WERI-Rb-1 (cell line): ENCODE measurements at places on chromosomes 11 and 22.
A peak's percentile ranks its signal among the peaks of the same experiment; 100 is the strongest.

GRCh38 chr11:125020342-125020741 lies 42.8 kb upstream of the SLC37A2 start:
- DNase-seq: no peak

DNA sequence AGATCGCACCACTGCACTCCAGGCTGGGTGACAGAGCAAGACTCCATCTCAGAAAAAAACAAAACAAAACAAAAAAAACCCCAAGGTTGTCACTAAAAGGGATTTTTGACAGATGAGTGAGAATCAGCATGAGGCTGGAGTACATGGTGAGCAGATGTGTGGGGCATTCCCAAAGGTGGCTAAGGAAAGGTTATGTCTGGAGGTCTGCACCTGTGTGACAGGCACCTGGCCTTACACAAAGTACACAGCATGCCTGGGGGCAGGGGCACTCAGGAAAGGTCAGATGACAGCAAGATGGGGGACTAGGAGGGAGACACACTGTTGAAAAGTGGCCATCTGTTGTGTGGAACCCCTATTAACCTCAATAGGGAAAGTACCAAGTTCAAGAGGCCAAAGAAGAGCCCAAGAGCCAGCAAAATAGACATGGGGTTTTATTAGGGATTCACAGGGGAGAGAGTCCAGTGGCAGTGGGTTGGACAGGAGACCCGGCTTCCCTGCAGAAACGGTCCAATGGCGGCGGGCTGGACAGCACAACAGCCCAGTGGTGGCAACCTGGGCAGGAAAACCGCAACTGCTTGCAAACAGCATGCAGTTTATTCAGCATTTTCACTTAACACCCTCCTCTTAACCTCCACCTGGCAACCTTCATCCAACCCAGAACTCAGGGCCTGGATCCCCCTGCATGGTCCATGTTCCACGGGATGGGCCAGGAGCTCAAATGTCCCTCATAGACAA lies 101.1 kb downstream of the MICAL2 start:
- DNase-seq: no peak

GRCh38 chr11:104705490-104706190 lies 192.6 kb downstream of the CASP12 start:
- no peak for DNase-seq

DNA sequence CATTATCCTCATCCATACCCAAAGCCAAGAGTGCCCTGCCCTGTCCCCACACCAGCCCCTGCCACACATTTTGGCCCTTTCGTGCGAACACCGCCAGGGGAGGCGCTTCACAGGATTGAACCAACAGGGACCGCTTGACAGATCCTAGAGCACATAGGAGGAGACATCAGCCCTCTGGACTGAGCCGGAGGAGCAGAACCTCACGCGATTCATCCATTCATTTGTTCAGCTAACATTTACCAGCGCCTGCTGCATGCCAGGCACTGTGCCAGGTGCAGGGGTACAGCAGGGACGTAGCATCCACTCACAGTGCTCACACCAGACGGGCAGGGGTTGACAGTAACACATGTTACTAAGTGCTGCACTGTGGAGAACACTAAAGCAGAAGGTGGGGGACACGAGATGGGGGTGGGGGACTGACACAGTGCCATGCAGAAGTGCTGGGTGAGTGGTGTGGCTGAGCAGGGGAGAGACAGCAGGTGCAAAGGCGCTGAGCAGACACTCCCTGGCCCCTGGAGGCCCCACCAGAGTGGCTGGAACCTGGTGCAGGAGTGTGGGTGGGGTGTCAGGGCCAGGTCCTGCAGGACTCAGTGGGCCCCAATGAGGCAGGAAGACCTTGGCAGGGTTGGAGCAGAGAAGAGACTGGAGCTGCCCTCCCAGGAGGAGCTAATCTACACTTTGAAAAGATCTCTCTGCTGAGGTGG lies 3.4 kb downstream of the GNAZ start:
- no peak for DNase-seq

- DNase-seq: no peak
Measured at GRCh38 chr11:29306527-29306926, 710.3 kb downstream of the KCNA4 start.

GRCh38 chr22:36249160-36249559 lies 3.8 kb upstream of the APOL1 start:
- DNase-seq: no peak

DNA sequence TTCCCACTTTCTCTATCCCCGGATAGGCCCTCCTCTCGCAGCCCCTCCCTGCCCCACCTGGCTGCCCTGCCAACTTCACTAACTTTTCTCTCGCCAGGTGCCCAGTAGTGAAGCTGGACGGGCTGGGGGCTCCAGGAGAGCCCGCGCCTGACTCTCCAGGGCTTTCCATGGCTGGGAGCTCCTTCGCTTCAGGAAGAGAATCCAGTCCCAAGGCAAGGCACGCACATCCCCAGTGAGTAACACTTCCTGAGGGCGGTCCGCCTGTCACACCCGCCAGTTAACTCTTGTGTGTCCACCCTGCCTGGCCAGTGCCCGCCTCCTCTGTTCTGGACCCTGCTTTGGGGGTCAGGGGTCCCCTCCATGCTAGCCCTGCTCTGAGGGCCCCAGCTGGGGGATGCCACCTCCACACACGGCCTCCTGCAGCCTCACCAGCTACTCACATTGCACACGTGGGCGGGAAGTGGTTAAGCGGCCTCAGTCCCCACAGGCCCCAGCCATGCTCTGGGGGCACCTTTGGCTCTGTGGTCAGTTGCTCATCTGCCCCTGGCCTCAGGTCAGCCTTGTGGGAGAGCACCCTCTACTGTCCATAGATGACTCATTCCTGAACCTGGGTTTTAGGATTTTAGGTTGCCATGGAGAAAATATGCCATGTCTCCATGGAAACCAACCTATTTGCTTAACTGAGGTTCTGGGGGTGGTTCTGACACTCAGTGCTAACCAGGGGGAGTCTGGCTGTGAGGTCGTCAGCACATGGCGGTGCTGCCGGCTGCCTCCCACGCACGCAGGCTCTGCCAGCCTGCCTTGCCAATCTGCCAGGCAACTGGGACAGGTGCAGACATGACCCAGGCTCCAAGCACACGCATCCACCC lies at the start of gene RIN1:
Gene RIN1 (minus strand): TSS at position 201 of the 869 bp plus-strand sequence. CDS start 32 bp downstream, at position 169.
- peak; percentile 46 for DNase-seq

- DNase-seq: no peak
Measured at GRCh38 chr22:37705205-37705604, 8.4 kb downstream of the TRIOBP start.

GRCh38 chr11:70745451-70745850 lies 347.1 kb downstream of the CTTN start:
- no peak for DNase-seq

DNA sequence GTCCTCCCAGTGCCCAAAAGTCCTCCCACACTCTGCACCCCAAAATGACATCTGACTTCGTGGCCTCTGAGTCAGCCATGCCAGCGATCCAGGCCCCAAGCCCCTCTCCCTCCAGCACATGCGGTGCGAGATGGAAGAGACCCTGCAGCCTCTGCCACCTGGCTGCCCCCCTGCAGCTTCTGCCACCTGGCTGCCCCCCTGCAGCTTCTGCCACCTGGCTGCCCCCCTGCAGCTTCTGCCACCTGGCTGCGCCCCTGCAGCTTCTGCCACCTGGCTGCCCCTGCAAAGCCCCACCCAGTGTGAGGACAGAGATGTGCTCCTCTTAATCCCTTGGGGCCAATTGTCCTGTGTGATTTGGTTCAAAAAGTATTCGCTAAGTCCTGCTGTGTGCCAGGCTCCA lies 68.0 kb downstream of the WNT7B start:
- no peak for DNase-seq

DNA sequence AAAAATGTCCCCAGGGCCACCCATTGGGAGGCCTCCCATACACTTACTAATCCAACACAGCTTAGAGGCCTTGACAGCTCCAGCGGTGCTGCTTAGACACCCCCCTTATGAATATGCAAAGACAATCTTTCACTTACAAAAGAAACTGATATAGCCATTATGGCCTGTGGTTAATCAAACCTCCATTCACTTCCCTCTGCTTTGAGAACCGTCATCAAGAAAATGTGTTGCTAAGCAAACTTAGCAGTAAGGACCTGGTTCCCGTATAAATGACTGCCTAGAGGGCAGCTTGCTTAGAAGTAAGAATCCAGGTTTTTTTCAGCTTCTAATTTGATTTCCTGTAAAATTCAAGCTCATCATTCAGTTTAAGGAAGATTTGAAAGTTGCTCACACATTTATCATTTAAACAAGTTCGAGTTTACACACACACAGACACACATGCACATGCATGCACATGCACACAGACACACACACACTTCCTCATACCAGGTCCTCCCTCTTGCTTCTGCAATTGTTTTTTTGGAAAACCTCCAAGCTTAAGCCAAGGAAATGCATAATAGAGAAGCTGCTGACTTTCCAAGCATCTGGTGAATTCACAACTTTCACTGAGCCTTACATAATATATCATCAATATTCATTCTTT lies 137.7 kb upstream of the BLID start:
- DNase-seq: no peak

GRCh38 chr11:43772733-43773132 lies 92.2 kb downstream of the HSD17B12 start:
- DNase-seq: no peak

DNA sequence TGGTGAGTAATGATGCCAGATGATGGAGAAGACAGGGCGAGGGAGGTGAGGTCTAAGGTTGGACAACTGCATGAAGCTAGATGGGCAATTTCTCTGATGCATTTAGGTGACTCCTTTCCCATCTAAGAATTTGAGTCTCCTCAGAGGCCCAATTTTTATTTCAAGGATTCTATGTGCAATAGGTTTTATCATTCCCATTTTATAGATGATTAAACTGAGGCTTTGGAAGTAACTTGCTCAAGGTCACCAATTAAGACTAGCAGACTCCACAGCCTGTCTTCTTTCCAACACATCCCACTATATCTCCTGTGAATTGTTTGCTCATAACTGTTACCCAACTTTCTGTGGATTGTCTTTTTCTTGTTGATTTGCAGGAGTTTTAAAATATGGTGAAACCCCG lies 28.5 kb downstream of the DSCAML1 start:
- no peak for DNase-seq

DNA sequence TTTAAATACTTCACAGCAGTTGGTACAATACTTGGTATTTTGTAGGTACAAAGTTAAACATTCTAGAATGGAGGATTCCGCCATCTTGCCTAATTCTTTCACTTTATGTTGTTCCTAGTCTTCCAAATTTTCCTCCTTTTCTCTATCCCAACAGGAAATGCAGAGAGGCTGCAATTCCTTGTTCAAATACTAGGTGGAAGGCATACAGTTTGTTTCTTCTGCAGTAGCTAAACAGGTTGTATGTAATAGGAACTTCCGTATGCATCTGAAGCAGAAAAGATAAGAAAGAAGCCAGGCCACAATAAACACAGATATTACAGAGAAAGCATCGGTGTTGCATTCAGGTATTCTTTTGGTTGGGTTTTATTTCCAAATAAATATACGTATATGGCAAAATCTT lies 186.4 kb upstream of the MTMR2 start:
- no peak for DNase-seq

DNA sequence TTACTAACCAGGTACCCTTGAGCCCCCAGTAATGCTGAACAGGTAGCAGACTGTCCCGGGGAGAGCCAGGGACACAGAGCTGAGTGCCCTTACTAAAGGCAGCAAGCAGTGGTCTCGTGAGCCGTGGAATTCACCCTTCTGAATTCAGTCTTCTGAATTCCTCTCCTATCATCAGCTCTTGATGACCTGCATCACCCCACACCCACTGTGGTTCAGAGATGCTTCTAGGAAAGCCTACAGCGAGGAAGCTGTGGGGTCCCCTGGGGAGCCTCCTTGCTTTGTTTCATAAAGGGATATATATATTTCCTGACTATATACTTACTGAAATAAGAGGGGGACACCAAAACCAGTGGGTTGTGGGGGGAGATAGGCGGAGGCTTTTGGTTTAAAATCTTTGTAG lies 2.6 kb downstream of the SPATA19 start:
- no peak for DNase-seq

- DNase-seq: no peak
Measured at GRCh38 chr22:50251477-50252081, 514 bp upstream of the HDAC10 start.

DNA sequence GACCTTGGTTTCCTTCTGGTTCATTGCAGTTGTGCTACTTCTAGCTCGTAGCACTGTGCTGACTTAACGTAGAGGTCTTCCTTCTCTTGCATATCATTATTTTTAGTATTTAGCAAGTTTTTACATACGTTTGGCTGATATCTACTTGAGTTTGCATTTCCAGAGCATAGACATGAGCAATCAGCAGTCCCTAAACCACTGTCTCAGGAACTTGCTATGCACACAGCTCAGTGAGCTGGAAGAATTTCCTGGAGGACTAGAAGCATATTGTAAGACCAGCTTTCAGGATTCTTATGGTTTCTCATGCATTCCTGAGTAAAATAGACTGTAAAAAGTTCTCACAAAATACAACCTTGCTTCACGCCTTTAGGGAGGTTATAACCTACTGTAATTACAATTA lies 226.7 kb upstream of the PDGFD start:
- no peak for DNase-seq

- DNase-seq: no peak
Measured at GRCh38 chr22:22015631-22016030, 33.0 kb upstream of the TOP3B start.

- DNase-seq: no peak
Measured at GRCh38 chr22:24200619-24201212, 19.4 kb downstream of the SUSD2 start.

DNA sequence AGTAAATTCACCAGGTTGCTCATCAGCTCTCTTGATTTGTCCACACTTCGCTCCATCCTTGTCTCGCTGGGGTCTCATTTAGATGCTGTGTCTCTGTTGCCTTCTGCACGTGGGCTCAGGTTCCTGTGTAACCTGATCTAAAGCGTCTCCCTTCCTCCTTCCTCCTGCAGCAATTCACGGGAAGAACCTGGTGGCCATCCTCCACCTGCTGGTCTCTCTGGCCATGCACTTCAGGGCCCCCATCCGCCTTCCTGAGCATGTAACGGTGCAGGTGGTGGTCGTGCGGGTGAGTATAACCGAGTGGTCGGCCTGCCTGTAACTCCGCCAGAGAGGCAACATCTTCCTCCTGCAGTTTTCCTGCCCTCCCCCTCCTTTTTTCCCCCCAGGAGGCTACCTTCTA lies 48.0 kb upstream of the PARVG start:
- no peak for DNase-seq

DNA sequence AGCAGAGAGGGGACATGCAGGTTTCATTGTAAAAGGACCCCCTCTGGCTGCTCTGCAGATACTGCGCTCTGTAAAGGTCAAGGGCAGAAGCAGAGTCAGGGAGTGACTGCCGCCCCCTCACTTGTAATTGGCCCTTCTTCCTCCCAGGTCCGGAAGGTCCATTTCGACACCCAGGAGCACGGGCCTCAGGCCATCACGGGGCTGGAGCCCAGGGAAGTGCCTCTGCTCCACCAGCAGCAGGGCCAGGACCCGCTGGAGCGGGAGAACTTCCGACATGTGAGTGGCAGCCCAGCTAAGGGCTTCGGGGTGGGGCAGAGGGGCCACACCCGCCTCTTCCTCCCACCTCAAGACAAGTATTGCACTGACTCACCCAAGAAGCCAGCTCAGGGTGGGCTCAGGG lies 24.0 kb upstream of the LRRC10B start:
- no peak for DNase-seq

- no peak for DNase-seq
Measured at GRCh38 chr11:74611369-74611861, 19.0 kb downstream of the POLD3 start.
